ENCODE measurements at places on chromosomes 1 and 21. TPM values are rescaled to one million over a fixed set of nuclear protein-coding genes. Genes with fewer than 3 reads are reported as not detected.
A peak's percentile ranks its signal among the peaks of the same experiment; 100 is the strongest.

DNA sequence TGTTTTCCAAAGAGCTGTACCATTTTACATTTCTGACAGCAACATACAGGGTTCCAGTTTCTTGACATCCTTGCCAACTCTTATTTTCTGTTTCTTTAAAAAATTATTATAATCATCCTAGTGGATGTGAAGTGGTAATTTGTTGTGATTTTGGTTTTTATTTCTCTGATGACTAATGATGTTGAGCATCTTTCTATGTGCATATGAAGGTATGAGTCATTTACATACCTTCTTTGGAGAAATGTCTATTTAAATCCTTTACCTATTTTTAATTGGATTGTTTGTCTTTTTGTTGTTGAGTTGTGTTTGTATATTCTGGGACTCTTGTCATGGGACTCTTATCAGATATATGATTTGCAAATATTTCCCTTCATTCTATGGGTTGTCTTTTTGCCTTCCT is 20.8 kb upstream of the MPC2 start:
- no peaks in the 10 kb centered on the region for H3K27me3 ChIP-seq
- ATAC-seq, result no peak
- H3K27ac ChIP-seq, result no peak overlapping the region
- H3K36me3 ChIP-seq, result peaks cover 3% of the 10 kb centered on the region
- no peaks in the 10 kb centered on the region for H3K4me1 ChIP-seq
- H3K4me3 ChIP-seq, result no peak overlapping the region

DNA sequence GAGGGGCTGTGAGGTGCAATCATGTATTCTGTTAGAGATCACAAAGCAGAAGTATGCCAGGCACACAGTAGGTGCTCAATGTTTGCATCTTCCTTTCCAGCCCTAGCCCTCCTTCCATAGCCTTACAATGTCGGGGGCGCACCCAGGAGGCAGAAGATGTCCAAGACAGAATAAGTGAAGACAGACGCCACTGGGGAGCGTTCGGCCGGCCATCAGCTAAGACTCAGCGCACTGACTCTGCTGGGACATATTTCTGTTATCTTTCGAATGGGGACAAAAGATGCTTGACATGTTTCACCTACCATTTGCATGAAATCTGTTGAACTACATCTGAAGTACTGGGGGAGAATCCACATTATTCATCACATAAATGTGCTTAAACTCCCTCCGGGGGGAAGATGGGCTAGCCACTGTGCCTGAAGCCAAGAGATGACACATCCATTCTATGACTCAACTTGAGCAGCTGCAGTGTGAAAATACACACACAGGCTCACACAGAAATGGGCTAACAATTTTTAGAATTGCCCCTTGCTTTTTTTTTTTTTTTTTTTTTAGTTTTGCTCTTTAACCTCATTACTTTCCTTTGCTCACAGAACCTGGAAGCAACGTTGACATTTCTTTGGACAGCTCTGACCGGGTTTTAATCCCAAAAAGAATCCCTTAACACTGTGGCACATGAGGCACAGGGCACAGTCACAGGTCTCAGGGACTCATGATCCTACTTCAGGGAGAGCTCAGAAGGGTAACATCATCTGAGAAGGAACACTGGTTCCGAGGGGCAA is 7.9 kb downstream of the TIAM1 start:
- peak; percentile 82 for ATAC-seq
- H3K4me3 ChIP-seq, result no peak overlapping the region

GRCh38 chr1:110875216-110875731 is 2.3 kb downstream of the CD53 start:
- peak overlapping the region; percentile 37 for H3K4me3 ChIP-seq
- H3K4me1 ChIP-seq, result no peaks in the 10 kb centered on the region
- ATAC-seq, result no peak
- no peaks in the 10 kb centered on the region for H3K27me3 ChIP-seq
- H3K36me3 ChIP-seq, result no peaks in the 10 kb centered on the region
- peak overlapping the region; percentile 9 for H3K27ac ChIP-seq

DNA sequence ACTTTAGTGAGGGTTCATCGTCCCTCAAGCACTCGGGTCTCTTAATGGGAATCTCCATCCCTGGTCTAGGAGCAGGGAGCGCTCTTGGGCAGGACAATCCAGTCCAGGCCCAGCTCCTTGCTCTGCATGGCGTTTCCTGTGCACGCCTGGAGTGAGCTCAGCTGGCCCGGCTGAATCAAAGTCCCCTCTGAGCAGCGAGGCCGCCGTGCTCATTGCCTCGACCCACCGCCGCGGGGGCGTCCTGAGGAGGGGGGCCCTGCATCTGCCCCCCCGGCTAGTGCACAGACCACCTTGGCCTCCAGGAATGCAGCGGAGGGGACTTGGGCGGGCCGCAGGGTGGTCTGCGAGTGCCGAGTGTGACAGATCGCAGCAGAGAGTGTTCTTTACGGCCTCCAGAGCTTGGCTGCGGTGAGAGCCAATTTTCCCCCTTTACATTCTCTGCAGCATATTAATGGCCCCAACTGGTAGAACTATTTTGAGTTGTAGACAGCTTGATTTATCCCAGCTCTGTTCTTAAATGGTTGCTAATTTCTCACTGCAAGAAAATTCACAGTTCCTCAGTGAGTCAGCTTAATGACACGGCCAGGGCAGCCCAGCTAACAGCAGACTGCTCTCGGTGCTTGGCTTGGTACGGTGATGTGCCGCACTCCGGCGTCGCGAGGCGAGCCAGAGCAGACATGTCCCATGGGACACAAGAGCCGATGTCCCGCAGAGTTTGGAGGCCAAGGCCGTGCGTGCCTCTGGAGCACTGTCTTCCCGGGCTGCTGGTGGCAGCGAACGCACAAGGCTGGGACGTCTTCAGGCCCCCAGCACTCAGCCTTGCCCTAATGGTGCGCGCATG is 39.8 kb downstream of the SNAP47 start:
- peak; percentile 63 for ATAC-seq
- H3K27me3 ChIP-seq, result no peaks in the 10 kb centered on the region
- no peaks in the 10 kb centered on the region for H3K4me1 ChIP-seq
- H3K27ac ChIP-seq, result peak overlapping the region; percentile 42
- H3K36me3 ChIP-seq, result no peaks in the 10 kb centered on the region
- no peak overlapping the region for H3K4me3 ChIP-seq

DNA sequence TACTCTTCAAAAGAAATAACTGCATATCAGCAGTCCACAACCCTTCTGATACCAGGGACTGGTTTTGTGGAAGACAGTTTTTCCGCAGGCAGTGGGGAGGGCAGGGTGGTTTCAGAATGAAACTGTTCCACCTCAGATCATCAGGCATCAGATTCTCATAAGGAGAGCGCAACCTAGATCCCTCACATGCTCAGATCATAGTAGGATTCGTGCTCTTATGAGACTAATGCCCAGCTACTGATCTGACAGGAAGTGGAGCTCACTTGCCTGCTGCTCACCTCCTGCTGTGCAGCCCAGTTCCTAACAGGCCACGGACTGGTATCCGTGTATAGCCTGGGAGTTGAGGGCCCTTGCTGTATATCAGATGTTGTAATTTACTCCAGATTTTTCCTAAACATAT is 11.5 kb downstream of the RO60 start:
- H3K4me3 ChIP-seq, result no peak overlapping the region
- no peaks in the 10 kb centered on the region for H3K4me1 ChIP-seq
- no peaks in the 10 kb centered on the region for H3K27me3 ChIP-seq
- no peaks in the 10 kb centered on the region for H3K36me3 ChIP-seq

- peak overlapping the region; percentile 65 for H3K4me3 ChIP-seq
- no peak overlapping the region for H3K27ac ChIP-seq
- H3K4me1 ChIP-seq, result peaks cover 41% of the 10 kb centered on the region
- no peaks in the 10 kb centered on the region for H3K36me3 ChIP-seq
Observed at GRCh38 chr1:32220746-32221580, 1.2 kb downstream of the TMEM234 start.

GRCh38 chr1:56824938-56825337 is 5.7 kb upstream of the FYB2 start:
- H3K27ac ChIP-seq, result no peak overlapping the region
- peaks cover 4% of the 10 kb centered on the region for H3K4me1 ChIP-seq
- H3K36me3 ChIP-seq, result no peaks in the 10 kb centered on the region

DNA sequence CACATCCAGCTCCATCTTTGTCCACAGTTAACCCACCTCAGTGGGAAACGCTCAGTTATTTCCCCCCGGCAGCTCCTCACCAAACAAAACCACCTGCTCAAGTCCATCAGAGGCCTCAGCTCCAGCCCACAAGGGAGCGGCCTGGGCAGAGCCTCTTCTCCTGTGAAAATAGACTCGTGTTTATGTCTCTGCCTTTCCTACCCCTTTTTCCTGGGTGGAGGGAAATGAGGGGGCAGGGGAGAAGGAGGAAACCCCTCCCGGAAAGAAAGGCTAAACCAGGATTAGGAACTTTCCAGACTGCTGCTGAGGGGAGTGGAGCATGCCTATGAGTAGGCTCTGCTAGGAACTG is 81.6 kb downstream of the PAX7 start:
- H3K36me3 ChIP-seq, result no peaks in the 10 kb centered on the region
- peaks cover 95% of the 10 kb centered on the region for H3K27me3 ChIP-seq
- no peak for ATAC-seq
- no peak overlapping the region for H3K27ac ChIP-seq

- H3K27me3 ChIP-seq, result no peaks in the 10 kb centered on the region
- ATAC-seq, result peak; percentile 73
- peak overlapping the region; percentile 25 for H3K4me3 ChIP-seq
- peak overlapping the region; percentile 67 for H3K27ac ChIP-seq
Observed at GRCh38 chr1:117735045-117735992, 129.5 kb downstream of the TENT5C start.

DNA sequence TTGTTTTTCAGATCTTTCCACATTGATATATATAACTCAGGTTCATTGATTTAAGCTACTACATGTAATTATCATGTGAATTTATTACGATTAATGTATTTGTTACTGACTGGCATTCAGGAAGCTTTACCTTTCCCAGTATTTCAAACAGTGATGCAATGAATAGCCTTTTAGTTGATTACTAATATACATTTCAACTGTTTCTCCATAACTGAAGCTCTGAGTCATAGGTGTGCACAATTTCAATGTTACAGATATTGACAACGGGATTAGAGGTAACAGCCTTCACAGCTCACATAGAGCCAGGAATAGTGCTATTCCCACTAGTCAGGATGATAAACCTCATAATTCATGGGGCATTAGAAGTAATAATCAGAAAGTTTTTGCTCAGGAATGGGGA is 25.1 kb downstream of the RAVER2 start:
- H3K36me3 ChIP-seq, result no peaks in the 10 kb centered on the region
- no peak overlapping the region for H3K4me3 ChIP-seq
- H3K27ac ChIP-seq, result no peak overlapping the region
- ATAC-seq, result no peak
- H3K4me1 ChIP-seq, result no peaks in the 10 kb centered on the region
- H3K27me3 ChIP-seq, result no peaks in the 10 kb centered on the region

DNA sequence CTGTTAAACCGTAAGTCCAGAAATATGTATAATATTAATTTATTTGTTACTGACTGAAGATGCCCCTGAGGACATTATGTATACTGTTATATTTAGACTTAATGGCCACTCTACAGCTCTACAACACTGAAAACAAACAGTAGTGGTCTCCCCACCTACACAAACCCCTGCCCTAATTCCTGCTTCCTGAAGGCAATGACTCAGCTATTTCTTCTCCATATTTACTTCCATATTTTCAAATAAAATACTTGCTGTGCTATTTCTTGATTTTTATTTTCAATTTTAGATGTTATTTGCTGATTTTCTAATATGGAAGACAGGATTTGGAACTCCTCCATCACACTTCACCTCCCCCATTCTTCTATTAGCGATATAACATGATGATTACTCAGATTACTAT is 97.6 kb downstream of the PCNX2 start:
- no peaks in the 10 kb centered on the region for H3K27me3 ChIP-seq
- H3K36me3 ChIP-seq, result peaks cover 30% of the 10 kb centered on the region
- no peak overlapping the region for H3K4me3 ChIP-seq
- no peak for ATAC-seq
- H3K4me1 ChIP-seq, result no peaks in the 10 kb centered on the region

GRCh38 chr1:91092503-91092902 is 70.7 kb upstream of the ZNF644 start:
- H3K27ac ChIP-seq, result no peak overlapping the region
- H3K36me3 ChIP-seq, result no peaks in the 10 kb centered on the region
- no peak for ATAC-seq
- H3K4me3 ChIP-seq, result no peak overlapping the region

C2CD2 gene
- 21.0 TPM for total RNA-seq

SLC30A10 gene
- total RNA-seq, result not detected

FAM163A gene
- not detected for total RNA-seq

ALG14 gene
- 0.96 TPM for total RNA-seq

ZCCHC17 gene
- 28.7 TPM for total RNA-seq

VWA5B1 gene
- not detected for total RNA-seq

LCE1B gene
- total RNA-seq, result not detected

FAM167B gene
- total RNA-seq, result 2.6 TPM

All from gastroesophageal sphincter (tissue), 4 donors.